Hypothalamus (tissue), 51 donors: ENCODE measurements at places on chromosomes 2 and 18.

- no peak for DNase-seq
Observed at GRCh38 chr2:221422516-221423209, 149.4 kb downstream of the EPHA4 start.

DNA sequence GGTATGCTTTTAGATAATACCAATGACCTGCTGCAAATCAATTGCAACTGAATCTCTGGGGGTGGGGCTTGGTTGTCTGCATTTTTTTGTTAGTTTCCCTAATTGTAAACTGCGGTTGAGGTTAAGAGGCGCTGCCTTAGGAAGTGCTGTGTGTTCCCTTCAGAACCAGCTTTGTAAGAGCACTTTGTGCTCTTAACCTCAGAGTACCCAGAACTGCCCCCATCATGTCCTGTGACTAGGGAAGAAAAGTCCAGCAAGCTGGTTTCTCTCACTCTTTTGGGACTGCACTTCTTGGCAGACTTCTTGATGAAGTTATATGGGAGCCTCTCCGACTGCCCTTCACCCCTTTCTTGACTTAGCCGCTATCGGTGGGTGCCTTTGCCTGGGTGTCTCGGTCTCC is 245.5 kb upstream of the CXCR4 start:
- no peak for DNase-seq

GRCh38 chr18:11119550-11119949 is 29.8 kb downstream of the PIEZO2 start:
- DNase-seq: no peak

DNA sequence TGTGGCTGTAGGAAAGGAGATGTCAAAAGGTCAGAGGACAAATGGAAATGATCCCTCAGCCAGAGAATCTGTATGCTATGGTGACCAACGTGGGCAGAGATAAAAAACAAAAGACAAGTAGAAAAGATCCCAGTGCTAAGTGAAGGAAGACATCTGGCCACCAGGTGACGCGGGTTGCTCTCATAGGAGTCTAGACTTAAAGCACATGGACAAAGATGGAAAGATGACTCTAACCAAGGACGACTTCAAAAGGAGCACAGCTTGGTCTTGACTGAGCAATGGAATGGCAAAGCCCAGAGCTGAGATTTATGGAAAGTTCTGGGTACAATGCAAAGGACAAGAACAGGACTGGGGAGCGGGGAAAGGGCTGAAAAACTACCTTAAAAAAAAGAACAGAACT is 96.8 kb downstream of the CLIP4 start:
- no peak for DNase-seq

GRCh38 chr2:70820499-70820898 is at the start of gene CLEC4F:
CLEC4F (minus strand) TSS chr2:70820599; CDS start chr2:70820523, 76 bp downstream.
- DNase-seq: no peak
